ENCODE measurements at places on chromosomes 3 and 15.

DNA sequence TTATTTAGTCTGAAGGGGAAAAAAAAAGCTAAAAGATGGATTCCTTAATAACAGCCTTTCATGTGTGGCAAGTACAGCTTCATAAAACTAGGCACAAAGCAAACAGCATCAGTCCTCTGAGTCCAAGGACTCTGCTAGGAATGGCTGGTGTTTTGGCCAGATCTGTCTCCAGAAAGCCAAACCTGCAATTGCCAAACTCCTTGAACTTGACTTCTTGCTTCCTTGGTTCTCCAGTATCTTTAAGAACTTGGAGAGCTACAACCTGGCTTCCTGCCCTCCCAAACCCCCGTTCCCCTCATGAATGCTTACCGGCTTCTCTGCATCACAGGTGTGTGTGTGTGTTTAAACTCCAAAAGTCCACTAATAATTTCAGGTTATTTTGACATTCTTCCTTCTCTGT is 1.6 kb upstream of the PLOD2 start:
- DNase-seq: no peak

DNA sequence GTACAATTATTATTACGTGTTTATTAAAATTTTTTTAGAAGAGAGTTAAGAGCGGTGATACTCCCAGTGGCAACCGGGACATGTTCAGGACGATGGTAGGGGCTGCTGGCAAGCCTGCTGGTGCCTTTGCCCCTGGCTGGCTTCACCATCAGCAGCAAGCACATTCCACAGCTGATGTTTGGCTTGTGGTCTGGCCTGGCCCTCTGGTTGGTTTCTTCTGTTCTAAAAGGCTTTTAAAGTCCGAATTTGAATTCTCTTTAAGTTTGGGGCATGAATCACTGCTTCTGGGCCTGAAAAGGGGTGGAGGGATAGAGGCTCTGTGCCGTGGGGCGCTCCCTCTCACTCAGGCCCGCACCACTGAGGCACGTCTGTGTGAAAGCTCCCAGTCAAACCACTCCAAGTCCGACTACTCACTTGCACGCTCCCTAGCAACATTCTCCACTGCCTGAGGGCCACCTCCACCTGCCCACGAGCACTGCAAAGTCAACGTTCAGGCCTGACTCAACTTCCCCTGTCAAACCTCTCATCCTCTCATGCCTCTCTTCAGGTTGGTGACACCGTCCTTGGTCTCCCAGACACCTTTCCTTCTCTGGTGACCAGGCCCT is 10.1 kb downstream of the ITGA11 start:
- DNase-seq: no peak

DNA sequence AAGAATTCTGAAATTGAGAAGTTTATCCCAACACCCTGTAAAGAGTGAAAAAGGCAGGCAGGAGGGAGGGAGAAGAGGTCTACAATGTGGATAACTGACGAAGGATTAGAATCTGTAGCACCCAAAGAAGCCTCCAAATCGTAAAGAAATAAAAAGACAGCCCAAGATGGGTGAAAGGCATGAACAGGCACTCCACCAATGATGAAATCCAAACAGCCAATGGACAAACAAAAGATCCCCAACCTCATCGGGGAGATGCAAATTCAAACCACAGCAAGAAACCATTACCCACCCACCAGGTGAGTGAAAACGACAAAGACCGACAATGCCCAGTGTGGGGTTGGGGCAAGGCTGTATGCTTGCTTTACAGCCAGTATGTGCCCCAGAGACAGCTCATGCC is 85.6 kb downstream of the IQSEC1 start:
- no peak for DNase-seq

DNA sequence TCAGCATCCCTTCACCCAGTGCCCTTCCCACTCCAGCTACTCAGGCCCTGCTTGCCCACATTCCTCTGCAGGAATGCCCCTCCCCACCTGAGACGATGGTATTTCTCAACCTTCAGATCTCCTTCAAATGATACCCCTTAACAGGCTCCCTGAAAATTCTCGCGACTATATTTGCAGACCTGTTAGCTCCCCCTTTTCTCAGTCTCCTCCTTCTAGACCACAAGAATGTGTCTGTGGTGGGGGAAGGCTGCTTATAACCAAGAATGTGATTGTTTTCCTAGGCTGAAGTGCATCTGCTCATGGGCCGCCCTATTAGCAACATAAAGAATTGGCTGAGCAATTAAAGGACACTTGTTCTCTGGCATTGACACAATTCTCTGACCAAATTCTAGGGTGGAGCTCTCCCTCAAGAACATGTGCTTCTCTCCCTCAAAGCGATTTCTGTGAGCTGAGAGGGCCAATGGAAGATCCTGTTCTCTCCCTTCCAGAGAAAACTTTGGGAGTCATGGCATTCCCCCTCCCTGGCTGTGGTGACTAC is 19.1 kb upstream of the LIMD1 start:
- DNase-seq: no peak

GRCh38 chr3:186361762-186362536 is at the start of gene DGKG:
DGKG (minus strand) TSS chr3:186362234; CDS start chr3:186320459, 41,775 bp downstream.
- no peak for DNase-seq

DNA sequence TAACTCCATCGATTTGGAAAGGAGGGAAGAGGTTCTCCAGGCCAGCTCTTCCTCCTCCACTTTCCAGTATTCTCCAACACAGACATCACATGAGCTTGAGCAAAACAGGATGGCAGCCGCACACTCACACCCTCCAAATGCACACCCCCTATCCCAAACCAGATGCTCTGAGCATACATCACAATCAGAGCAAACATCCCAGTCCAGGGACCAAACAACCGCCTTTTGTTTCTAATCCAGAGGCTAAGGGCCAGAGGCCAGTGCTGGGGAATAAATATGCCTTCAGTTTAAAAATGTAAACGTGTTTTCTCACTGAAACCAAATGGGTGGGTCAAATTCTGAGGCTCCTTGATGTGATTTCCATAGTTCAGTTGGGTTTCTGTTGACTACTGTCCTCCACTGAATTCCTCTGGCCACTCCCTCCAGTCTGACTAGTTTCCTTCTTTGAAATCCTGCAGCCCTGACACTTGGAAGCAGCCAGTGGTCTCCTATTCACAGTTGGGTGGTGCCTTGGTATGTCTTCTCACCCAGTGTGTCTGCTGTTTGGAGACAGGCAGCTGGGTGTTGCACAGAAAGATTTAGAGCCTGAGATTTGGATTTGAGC is 19.2 kb upstream of the MFGE8 start:
- peak; percentile 81 for DNase-seq

DNA sequence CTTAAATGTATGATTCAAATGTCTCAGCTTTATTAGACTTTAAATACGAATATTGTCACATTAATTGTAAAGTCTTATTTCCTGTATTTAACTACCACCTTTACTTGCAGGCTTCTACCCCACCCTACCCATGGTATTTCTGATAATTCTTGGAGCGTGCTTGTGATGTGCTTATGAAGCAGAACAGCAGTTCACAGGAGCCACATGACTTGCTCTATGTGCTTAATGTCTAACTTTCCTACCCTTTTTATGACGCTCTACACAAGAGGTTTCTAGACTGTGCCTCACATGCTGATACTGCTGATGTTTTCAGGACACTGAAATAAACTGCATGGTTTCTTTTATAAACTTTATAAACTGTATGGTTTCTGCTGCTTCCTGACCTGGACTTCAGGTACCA is 553.5 kb upstream of the CCDC54 start:
- DNase-seq: no peak

GRCh38 chr3:197001972-197002700 is 27.5 kb downstream of the MELTF start:
- no peak for DNase-seq

Data from HepG2 (cell line).